ENCODE measurements at places on chromosomes 6 and 20.

DNA sequence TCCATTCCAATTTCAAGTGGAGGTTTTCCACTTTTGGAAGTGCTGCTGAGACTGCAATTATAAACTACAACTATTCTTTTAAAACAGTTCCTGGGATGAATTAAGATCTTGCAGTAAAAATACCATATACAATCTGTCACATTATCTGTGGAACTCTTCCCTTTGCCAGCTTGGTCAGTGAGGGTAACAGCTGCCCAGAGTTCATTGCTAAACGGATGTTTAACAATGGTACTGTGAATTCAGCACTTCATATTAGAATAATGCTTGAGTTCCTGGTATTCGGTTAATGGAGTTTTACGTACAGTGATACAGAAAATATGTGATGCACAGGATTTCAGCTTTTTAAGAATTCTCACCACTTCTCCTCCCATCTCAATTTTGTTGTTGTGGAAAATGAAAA is 51.5 kb downstream of the KCNS1 start:
- no peak for DNase-seq

GRCh38 chr6:109088995-109089394 is 5.7 kb downstream of the SESN1 start:
- DNase-seq = no peak

- no peak for DNase-seq
Observed at GRCh38 chr6:135281227-135281626, 100.1 kb downstream of the MYB start.

- DNase-seq = no peak
Observed at GRCh38 chr20:18831830-18832499, 18.4 kb downstream of the SCP2D1 start.

DNA sequence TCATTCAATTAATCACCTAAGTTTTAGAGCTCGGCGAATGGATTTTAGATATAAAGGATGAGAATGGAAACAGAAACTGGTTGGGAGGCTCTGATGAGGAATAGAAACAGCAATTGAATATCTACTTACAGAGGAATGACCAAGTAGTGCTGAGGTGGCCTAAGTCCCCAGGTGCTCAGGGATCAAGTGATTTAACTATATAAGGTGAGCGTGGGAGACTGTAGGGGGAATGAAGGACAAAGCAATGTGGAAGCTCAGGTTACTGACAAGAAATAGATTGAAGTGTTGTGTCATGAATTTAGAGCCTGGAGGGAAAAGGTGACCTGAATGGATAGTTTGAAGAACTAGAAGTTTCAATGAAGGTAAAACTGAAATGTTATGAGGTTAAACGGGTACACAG is 495.4 kb upstream of the SOX4 start:
- no peak for DNase-seq

- no peak for DNase-seq
Observed at GRCh38 chr20:43543138-43543537, 15.7 kb upstream of the SGK2 start.

- no peak for DNase-seq
Observed at GRCh38 chr6:170094686-170095272, 196.1 kb downstream of the DLL1 start.
